ENCODE measurements at places on chromosomes 11 and 22.
A peak's percentile ranks its signal among the peaks of the same experiment; 100 is the strongest.

DNA sequence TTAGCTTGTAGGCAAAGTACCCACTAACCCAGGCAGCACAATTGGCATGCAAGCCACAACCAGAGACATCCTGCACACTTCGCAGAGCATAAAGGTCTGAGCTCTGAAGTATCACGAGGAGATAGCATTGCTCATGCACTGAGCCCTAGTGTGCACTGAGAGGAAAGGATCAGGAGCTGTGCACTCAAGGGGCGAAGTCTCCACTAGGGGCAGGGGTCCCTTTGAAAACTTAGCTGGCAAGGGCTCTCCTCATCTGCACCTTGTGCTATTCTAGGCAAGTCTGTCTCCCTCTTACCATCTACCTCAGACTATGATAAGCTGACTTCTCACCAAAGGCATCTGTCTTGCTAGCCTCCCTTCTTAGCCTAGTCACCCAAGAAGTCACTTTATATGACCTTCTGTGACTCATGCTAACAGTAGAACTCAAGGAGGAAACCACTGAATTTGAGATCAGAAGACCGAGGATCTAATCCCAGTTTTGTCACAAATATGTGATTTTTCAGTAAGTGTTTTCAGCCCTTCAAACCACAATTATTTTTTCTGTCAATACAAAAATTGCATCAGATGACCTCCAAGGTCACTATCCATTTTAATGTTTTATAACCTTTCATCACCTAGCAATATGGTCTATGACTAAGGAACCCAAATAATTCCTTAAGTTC lies 1078.0 kb downstream of the NTM start:
- no peak for DNase-seq

DNA sequence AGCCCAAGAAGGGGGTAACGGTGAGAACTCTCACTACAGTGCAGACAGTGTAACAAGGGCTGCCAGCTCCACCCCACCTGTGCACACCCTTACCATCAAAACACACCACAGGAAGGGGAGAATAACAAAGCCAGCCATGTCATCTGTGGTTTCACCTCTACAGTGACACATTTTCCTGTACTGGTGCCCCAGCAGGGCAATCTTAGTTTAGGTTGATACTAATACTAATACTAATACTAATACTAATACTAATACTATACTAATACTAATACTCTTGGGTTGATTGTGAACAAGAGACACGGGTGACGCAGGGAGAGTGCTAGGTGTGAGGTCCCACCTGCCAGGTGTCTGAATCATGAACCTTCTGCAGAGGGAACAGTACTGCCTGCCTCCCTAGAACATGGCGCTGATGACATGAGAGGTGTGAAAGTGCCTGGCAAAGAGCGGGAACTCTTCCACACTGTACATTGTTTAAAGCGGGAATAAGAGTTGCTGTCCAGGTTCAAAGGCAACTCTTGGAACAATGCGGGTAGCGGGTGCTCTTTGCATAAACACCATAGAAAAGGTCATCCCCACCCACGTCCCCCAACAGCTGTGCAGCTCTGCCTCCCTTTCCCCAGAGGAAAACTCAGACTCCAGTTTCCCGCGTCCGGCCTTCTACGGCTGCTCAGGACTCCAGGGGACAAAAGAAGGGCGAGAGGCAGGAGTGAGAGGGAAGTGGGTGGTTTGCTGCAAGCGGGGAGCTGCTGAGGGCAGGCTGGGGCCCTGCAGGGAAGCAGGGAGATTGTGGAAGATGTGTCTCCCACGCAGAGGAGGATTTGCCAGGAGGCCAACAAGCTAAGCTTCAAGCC lies 25.0 kb upstream of the TMPRSS4 start:
- DNase-seq, result peak; percentile 60

DNA sequence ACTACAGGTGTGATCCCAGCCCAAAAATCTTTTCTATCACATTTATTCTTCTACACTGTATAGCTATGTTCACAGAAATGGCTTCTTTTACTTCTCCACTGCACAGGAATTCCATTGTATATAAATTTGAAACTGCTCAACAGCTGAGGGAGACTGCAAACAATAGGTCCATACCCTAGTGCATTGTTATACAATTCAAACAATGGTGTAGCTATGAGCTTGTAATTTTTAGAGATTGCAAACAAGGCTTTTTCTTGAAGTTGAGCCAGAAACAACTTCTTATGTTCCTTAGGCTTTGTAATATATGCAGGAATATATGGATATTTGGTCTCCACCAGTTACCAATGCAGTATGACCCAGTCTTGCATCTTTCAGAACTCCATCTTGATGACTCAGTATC lies 19.5 kb upstream of the SIK3 start:
- no peak for DNase-seq

GRCh38 chr11:33722590-33723234 lies 13.5 kb downstream of the CD59 start:
- no peak for DNase-seq

- DNase-seq, result no peak
These were observed 14.0 kb downstream of the KIAA0930 start for GRCh38 chr22:45226503-45227186.

GRCh38 chr11:80096736-80097135 lies 655.9 kb upstream of the TENM4 start:
- no peak for DNase-seq

DNA sequence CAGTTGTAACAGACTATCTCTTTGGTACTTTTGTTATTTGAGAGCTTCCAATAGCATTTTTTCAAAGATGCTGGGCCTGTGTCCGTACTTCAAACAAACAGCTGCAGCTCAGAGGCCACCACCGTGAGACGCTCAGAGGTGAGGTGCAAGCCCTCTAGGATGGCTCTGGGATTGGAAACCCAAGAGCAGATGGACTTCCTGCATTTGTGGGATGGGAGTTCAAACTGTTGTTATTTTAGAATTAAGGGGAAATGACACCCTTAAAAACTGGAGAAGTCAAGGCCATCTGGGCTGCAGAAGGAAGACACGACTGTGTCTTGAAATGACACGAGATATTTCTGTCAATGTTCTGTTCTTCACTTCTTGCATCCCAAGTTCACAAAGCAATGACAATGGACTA lies 9.2 kb upstream of the IL10RA start:
- DNase-seq, result no peak

- no peak for DNase-seq
These were observed 7.4 kb downstream of the PYGM start for GRCh38 chr11:64752175-64752970.

DNA sequence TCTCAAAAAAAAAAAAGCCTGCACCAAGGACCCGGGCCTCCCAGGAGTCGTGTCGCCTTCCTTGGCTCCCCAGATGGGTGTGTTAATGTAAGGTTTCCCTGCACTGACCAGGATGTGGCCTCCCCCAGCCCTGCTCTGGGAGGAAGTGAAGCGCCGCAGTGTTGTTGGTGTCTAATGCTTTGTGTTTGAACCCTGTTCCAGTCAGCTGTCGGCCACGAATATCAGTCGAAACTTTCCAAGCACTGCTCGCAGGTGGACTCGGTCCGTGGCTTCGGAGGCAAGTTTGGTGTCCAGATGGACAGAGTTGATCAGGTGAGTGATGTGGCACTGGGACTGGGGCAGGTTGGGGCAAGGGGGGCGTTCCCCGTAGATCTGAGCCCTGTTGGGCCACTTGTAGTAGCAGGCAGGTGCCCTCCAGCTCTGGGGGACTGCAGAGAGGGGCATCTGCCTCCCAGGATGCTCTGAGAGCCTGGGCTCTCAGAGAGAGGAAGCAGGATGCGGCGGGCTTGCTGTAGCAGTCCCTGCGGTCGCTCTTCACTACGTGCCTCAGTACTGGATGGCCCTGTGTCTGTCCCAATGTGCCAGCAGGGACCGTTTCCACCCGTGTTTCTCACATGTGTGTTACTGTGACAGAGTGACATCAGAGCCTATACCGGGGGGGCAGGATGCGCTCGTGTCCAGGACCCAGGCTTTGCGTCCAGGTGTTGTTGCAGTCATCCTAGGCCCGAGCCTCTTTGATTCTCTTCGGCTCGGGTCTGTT lies 16.2 kb downstream of the CTTN start:
- DNase-seq, result no peak

All from activated CD4-positive, CD25-positive, alpha-beta regulatory T cell treated with anti-CD3 and anti-CD28 coated beads, Interleukin-2, amount 50 U/mL, for 72 hours (primary cell).